NCI-H1694 (cell line): ENCODE measurements at places on chromosomes 5 and 9.

GRCh38 chr5:122751293-122751782 lies 23.5 kb upstream of the SNX2 start:
- DNase-seq: no peak

GRCh38 chr5:120380644-120381043 lies 83.5 kb upstream of the PRR16 start:
- no peak for DNase-seq

GRCh38 chr5:88483964-88484672 lies 215.5 kb upstream of the TMEM161B start:
- DNase-seq: no peak

DNA sequence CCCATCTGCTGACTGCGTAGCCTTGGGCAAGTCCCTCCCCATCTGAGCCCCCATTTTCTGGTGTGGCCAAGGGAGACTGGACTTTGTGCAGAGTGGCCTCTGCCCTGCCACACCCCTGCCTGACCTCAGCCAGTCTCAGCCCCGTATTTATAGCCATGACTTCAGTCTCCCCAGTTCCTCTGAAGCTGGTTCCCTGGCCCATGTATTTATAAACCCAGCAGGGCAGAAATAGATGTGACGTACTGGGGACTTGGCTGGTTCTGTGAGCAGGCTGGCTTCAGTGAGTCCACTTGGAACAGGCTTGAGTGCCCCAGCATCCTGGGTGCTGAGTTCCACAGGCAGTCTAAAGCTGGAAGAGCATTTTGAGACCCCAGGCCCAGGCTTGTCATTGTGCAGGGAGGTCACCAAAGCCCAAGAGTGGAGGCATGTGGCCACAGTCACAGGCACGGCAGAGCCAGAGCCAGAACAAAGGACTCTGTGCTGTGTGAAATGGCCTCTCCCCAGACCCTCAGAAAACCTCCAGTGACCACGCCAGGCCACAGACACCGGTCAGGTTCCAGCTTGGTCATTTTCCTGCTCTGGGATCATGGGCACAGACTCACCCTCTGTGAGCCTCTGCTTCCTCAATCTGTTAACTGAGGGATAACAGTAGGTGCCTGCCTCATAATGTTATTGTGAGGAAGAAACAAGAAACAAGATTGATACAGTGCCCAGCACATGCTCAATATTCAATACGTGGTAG lies 30.4 kb upstream of the SYNPO start:
- no peak for DNase-seq

DNA sequence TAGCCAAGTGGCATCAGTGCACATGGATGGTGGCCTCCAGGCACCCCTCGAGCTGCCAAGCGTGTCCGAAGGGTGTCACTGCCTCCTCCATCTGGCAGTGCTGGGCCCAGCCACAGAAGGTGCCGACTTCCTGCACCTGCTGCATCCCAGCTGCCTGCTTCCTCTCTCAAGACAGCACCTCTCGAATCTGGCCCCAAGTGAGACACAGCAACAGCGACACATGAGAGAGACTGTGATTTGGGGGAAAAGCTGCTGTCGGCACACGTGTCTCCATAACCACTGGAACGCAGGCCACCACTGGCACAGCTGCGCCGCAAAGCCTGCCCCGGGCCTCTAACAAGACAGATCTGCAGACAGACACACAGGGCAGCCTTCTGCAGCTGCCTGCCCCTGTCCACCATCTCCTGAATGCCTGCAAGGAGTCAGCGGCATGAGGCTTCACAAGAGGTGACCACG lies 8.8 kb downstream of the CLPTM1L start:
- no peak for DNase-seq
